Sigmoid colon (tissue), 7 donors: ENCODE measurements at places on chromosomes 13 and 19. TPM values are rescaled to one million over a fixed set of nuclear protein-coding genes. Genes with fewer than 3 reads are reported as not detected.

GRCh38 chr13:36154567-36155291 lies 23.5 kb upstream of the DCLK1 start:
- H3K27me3 ChIP-seq, result no peaks in the 10 kb centered on the region
- DNase-seq, result no peak
- no peak overlapping the region for H3K27ac ChIP-seq
- H3K4me3 ChIP-seq, result peak overlapping the region; percentile 34
- no peaks in the 10 kb centered on the region for H3K36me3 ChIP-seq

DNA sequence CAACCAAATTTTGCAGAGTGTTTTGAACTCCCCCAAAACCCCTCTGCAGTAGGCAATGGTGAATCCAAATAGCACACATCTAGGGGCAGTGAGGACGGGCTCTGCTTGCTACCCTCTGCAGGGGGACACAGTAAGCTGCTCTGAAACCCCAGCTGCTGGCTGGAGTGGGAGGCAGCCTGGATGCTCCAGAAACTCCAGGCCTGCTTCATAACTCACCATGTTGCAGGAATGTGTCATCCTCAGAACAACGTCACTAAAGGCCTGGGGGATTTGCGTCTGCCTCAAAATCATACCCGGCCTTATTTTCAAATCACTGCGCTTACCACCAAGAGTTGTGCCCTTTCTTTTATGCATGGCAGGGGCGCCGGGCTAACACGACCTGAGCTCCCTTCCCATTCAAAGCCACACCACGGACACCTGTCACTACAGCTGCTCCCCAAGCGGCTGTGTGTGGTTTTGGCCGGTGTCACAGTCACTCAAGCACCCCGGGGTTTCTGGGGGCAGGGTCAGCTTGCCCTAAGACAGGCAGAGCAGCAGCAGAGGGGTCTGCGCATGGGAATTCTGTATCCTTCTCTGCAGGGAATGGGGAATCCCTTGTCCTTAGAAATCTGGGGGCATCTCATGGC lies 93.9 kb downstream of the TSHZ3 start:
- no peaks in the 10 kb centered on the region for H3K27me3 ChIP-seq
- H3K27ac ChIP-seq, result no peak overlapping the region
- no peak overlapping the region for H3K4me3 ChIP-seq
- H3K36me3 ChIP-seq, result no peaks in the 10 kb centered on the region
- DNase-seq, result no peak

DNA sequence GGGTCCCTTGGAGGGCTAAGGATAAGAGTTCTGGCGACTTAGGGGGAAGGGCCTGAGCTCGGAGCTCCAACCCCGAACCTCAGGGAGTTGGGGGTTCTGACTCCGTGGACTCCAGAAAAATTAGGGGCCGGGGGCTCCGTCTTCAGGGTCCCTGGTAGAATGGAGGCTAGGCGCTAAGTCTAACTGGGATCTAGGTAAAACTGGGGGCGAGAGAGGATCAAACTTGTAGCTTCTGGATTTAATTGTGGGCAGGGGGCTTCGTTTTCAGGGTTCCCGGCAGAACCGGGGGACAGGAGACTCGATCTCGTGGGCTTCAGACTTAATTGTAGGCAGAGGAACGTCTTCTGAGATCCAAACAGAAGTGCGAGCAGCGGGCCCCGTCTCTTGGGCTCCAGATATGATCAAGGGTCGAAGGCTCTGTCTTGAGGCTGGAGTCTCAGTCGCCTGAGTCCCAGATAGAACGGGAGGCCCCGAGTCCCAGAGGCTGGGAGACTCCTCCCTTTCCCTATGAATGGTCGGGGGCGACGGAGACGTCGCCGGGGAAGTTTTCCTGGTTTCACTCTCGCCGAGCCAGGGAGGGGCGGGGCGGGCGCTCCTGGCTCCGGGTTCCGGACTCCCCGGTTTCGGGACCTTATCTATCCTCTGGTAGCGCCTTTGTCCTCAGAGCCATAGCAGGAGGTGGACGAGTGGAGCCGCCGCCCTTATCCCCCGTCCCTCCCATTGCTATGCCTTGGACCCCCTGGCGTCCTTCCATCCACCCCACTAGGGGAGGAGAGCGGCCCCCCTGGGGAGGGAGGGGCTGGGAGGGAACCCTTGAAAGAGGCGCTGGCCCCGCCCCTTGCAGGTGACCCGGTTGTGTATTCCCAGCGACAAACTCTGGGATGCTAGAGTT lies 1.3 kb downstream of the NECTIN2 start:
- no peaks in the 10 kb centered on the region for H3K36me3 ChIP-seq
- DNase-seq, result peak; percentile 88
- H3K4me3 ChIP-seq, result peak overlapping the region; percentile 83
- H3K27ac ChIP-seq, result peak overlapping the region; percentile 94
- peaks cover 58% of the 10 kb centered on the region for H3K4me1 ChIP-seq
- H3K27me3 ChIP-seq, result no peaks in the 10 kb centered on the region

DNA sequence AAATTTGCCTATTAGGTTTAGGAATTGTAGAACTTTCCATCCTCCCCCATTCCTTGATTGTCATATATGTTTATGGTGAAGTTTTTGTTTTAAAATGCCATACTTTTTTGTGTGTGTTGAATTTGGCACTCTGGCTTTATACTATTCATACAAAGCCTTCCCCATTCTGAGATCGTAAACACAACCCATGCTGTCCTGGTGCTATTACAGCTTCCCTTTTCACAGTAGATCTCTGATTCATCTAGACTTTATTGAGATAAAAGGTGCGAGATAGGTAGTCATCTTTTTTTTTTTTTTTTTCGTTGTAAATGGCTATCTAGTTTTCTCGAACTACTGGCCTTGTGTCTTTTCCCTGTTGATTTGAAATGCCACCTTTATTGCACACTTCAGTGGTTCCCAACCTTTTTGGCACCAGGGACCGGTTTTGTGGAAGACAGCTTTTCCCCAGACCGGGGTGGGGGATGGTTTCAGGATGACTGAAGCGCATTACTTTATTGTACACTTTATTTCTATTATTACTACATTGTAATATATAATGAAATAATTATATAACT lies 94.6 kb downstream of the LRCH1 start:
- H3K36me3 ChIP-seq, result no peaks in the 10 kb centered on the region
- H3K27me3 ChIP-seq, result no peaks in the 10 kb centered on the region
- H3K4me1 ChIP-seq, result no peaks in the 10 kb centered on the region
- peak; percentile 22 for DNase-seq

DNA sequence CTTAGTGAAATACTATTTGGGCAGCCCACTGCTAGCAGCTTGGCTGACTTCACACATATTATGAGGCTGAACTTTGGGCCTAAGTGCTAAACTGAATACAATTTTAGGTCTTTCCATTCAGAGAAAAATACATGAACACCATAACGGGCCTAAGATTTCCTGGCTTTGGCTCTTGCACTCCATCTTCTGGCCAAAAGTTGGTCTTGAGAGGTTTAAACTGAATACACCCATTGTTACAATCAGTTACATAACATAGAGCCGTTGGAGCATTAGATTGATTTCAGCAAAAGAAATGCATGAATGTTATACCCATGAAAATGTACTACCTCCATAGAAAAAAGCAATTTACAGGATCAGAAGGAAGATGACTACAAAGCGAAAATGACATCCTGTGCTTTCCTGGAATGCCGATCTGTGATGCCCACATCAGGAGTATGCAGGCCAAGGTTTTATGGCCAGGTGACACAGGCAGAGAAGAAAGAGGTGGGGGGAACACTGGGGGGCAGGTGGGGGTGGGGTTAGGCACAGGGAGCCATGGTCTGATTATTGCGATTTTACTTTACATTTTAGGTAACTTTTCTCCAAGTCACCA lies 11.1 kb upstream of the SHISA2 start:
- H3K4me3 ChIP-seq, result no peak overlapping the region
- H3K4me1 ChIP-seq, result no peaks in the 10 kb centered on the region
- no peak for DNase-seq
- no peaks in the 10 kb centered on the region for H3K27me3 ChIP-seq
- H3K27ac ChIP-seq, result no peak overlapping the region

DNA sequence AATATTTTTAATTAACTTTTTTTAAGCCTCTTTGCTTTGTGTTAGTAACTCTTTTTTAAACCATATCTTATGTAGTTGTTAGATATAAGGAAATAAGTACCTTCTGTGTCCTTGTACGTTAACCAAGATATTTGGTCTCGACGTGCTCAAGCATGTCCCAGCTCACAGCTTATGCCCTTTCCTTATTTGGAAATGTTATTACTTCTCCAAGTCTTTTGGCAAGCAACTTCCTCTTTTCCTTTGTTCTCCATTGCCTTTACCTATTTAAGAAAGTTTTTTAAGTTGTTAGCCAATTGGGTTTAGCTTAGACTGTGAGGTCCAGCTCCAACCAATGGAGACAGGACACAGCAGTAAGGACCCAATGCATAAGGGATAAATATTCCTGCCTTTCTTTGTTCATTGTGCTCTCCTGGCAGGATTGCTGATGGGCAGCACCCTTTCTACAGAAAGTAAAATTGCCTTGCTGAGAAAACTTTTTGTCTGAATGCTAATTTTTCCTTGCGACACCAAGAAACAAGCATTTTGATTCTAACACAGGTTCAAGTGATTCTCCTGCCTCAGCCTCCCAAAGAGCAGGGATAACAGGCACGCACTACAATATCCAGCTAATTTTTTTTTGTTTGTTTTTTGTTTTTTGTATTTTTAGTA lies 5.2 kb downstream of the DKKL1 start:
- no peak overlapping the region for H3K27ac ChIP-seq
- H3K36me3 ChIP-seq, result no peaks in the 10 kb centered on the region
- H3K4me3 ChIP-seq, result no peak overlapping the region
- H3K4me1 ChIP-seq, result peaks cover 3% of the 10 kb centered on the region
- no peak for DNase-seq

DNA sequence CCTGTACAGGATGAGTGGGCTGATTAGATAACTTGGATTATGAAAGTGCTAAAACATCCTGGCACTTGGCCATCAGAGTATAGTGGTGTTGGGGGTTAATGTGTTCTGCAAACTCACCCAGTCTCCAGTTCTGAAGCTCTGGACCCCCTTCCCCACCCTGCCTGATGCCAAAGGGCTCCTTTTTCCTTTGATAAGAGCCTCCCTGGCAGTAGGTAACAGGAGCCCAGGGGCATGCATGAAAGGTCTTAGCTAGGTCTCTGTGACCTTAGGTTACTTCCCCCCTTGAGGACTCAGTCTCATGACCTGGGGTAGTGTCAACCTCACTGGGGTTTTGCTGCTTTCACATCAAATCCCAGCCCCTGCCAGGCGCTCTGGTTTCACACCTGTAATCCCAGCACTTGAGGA lies 2.5 kb downstream of the RPS28 start:
- no peak overlapping the region for H3K4me3 ChIP-seq
- H3K36me3 ChIP-seq, result no peaks in the 10 kb centered on the region
- H3K4me1 ChIP-seq, result peaks cover 28% of the 10 kb centered on the region
- H3K27me3 ChIP-seq, result no peaks in the 10 kb centered on the region
- no peak overlapping the region for H3K27ac ChIP-seq

DNA sequence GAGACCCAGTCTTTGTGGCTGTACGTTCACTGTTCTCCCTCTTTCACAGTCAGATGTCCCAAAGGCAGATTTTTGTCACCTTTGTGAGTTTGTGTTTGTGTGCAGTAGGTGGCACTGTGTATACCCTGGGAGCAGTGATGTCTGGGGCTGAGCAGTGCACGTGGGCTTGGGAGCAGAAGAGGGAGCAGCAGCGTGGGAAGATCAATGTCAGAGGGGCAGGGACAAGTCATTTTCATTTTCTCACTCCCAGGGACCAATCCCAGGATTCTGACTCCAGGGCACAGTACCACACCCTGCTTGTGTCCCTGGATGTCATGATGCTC lies 2.0 kb upstream of the PSG6 start:
- H3K27me3 ChIP-seq, result no peaks in the 10 kb centered on the region
- no peaks in the 10 kb centered on the region for H3K4me1 ChIP-seq
- no peaks in the 10 kb centered on the region for H3K36me3 ChIP-seq
- H3K4me3 ChIP-seq, result no peak overlapping the region
- DNase-seq, result no peak

DNA sequence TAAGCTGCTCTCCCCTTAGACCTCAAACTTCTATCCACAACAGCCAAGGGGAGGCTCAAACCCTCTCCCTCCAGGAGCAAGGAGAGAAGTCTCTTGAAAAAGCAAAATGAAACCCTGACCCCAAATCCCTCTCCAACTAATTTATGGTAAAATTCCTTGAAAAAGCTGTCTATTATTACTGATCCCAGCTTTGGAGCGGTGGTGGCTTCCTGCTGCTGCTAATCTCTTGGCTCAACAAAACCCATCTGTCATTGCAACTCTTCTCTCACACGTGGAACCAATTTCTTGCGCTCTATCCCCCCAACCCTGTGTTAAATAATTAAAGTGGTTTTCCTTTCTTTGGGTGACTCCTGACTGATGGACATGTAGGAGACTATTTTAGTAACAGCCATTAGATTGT lies 64.1 kb upstream of the OXGR1 start:
- H3K27me3 ChIP-seq, result no peaks in the 10 kb centered on the region
- no peaks in the 10 kb centered on the region for H3K36me3 ChIP-seq
- no peak for DNase-seq
- no peak overlapping the region for H3K27ac ChIP-seq
- H3K4me3 ChIP-seq, result no peak overlapping the region
- H3K4me1 ChIP-seq, result no peaks in the 10 kb centered on the region

DNA sequence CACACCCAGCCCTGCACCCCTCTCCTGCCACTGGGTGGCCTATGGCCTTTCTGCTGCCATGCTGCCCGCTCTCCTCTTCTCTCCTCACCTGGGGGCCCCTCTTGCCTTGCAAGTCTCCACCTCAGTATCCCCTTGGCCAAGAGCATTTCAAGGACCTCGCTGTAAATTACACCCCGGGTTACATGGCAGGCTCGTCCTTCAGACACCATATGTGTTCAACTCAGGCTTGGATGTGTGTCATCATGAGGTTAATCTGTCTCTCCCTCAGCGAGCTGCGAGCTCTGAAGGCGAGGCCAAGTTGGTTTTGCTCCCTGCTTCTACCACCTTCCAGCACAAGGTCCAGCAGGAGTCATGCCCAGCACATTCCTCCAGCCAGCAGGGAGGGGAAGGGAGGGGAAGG lies 74.8 kb upstream of the TM9SF2 start:
- DNase-seq, result no peak
- no peaks in the 10 kb centered on the region for H3K4me1 ChIP-seq
- no peak overlapping the region for H3K27ac ChIP-seq
- H3K4me3 ChIP-seq, result no peak overlapping the region
- no peaks in the 10 kb centered on the region for H3K36me3 ChIP-seq

DNA sequence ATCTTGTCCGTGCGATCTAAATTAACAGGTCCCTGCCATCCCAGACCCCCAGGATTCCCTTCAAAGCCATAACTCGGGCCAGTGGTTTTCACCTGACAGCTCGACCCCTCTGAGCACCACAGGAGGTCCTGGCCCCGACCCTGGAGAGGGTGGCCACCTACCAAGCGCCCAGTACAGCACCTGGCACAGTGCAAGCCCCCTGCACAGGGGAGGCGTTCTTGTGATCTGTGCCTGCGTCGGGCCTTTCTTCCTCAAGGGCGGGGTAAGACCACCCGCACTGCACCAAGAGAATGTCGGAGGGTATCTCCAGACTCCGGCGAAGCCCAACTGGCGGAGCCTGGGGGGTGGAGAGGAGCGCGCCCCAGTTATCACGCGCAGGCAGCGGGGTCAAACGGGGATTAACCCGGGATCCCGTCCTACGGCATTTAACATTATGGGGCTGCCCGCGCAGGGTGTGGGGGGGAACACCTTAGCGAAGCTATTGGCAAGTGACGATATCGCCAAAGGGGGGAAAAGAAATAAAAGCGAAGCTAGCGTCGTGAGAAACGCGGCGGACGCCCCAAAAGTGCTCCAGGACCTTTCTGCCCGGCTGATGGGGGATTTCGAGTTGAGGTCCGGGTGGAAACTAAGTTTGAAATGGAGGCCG lies 1.3 kb upstream of the HNRNPL start:
- H3K4me1 ChIP-seq, result peaks cover 39% of the 10 kb centered on the region
- peak overlapping the region; percentile 36 for H3K4me3 ChIP-seq
- H3K27me3 ChIP-seq, result no peaks in the 10 kb centered on the region
- H3K36me3 ChIP-seq, result peaks cover 10% of the 10 kb centered on the region

- H3K4me1 ChIP-seq, result peaks cover 43% of the 10 kb centered on the region
- no peak overlapping the region for H3K4me3 ChIP-seq
Observed at GRCh38 chr19:4380254-4380727, 20.1 kb downstream of the SH3GL1 start.

The ADGRE1 gene
- polyA plus RNA-seq, result 1.2 TPM

The THSD1 gene
- not detected for polyA plus RNA-seq

The IL17D gene
- polyA plus RNA-seq, result 0.52 TPM
